AG09309 (cell line): ENCODE measurements at places on chromosomes 6 and 20.
A peak's percentile ranks its signal among the peaks of the same experiment; 100 is the strongest.

GRCh38 chr6:157631838-157632614, 191.0 kb upstream of the SNX9 start:
- no peak for DNase-seq

DNA sequence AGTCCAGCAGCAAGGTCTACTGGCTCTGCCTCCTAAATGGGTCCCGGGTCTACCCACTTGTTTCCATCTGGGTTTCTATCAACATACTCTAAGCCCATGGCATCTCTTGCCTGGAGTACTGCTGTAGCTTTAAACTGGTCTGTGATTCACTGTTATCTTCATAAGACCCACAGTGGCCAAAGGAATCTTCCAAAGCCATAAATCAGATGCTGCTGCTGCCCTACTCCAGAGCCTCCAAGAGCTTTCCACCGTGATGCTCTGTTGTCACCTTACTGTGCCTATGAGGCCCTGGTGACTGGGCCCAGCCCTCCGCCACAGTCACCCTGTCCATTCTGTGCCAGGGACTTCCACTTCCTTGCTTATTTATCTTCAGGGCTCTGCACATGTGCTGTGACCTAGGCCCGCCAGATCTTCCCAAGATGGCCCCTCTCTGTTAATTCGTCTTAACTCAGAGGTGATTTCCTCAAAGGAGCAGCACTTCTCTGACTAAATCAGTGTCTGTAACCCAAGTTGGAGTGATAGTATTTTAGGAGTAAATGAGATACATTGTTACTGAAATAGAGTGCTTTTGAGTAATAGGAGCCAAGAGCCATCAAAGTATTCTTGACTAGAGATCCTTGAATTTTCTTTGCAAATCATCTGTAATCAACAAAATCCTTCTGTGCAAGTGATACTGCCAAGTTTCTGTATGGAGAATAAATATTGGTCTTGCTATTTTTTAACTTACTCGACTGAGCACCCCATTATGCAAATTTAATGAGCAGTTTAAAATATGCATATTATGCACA, 102.5 kb downstream of the PPP1R14C start:
- DNase-seq, result no peak

DNA sequence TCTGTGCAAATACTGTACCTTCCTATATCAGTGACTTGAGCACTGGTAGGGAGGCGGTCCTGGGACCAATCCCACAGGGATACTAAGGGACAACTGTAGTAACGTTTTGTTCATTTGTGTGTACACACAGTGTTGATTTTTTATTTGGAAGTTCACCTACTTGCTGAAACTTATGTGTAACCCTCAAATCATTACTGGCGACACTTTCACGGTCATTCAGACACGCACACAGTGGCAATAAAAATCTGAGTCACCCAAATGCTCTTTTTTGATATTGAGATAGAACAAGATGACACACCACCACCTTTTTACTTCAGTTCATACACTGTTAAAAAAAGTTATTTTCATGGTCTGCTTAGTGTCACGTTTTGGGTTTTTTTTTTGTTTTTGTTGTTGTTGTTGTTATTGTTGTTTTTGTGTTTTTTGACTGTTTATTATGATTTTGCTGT, 79.8 kb downstream of the QKI start:
- DNase-seq, result peak; percentile 10

GRCh38 chr20:53574819-53575218, 18.8 kb downstream of the ZNF217 start:
- no peak for DNase-seq

- no peak for DNase-seq
Observed at GRCh38 chr6:90739339-90739738, 152.5 kb upstream of the MAP3K7 start.

DNA sequence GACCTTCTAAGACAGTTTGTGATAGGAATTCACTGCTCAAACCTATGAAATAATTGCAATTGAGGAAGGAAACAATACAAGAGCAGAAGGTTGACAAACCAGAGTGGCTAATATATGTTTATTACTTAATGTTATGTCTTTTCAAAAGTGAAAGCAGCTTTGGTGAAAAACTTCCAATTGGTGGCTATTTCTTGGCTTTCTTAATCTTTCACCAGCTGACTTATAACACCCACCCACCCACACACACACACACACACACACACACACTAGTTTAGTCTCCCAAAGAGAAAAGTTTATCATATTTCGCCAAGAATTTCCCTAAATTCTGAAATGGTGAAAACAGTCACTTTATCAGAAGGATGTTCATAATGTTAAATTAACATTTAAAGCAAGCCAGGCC, 583.5 kb downstream of the EYS start:
- no peak for DNase-seq

- DNase-seq, result no peak
Observed at GRCh38 chr6:96532399-96532798, 10.8 kb downstream of the UFL1 start.

GRCh38 chr20:54065601-54066038, 4.8 kb downstream of the BCAS1 start:
- DNase-seq, result no peak

DNA sequence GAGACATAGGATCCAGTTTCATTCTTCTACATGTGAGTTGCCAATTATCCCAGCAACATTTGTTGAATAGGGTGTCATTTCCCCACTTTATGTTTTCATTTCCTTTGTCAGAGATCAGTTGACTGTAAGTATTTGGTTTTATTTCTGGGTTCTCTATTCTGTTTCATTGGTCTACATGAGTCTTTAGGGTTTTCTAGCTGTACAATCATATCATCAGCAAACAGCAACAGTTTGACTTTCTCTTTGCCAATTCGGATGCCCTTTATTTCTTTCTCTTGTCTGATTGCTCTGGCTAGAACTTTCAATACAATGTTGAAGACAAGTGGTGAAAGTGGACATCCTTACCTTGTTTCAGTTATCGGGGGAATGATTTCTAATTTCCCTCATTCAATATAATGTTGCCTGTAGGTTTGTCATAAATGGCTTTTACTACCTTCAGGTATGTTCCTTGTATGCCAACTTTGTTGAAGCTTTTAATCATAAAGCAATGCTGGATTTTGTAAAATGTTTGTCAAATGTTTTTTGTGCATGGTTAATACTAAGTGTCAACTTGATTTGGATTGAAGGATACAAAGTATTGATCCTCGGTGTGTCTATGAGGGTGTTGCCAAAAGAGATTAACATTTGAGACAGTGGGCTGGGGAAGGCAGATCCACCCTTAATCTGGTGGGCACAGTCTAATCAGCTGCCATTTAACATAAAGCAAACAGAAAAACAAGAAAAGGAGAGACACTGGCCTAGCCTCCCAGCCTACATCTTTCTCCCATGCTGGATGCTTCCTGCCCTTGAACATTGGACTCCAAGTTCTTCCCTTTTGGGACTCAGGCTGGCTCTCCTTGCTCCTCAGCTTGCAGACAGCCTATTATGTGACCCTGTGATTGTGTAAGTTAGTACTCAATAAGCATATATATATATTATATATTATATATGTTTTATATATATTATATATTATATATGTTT, 23.3 kb downstream of the MICA start:
- DNase-seq, result no peak

DNA sequence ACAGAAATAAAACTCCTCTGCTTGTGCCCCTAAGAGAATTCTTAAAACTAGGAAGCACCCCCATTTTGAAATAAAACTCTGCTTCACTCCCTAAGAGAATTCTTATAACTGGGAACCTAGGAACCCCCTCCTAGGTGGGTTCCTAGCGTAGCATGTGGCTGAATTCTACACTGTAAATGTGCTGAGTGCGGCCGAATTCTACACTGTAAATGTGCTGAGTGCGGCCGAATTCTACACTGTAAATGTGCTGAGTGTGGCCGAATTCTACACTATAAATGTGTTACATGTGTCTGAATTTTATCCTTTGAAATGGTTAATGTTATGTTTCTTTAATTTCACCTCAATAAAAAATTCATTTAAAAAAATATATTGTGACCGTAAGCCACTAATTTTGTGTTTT, 79.3 kb downstream of the PSMB1 start:
- no peak for DNase-seq
